ENCODE measurements at places on chromosomes 11 and 22.

DNA sequence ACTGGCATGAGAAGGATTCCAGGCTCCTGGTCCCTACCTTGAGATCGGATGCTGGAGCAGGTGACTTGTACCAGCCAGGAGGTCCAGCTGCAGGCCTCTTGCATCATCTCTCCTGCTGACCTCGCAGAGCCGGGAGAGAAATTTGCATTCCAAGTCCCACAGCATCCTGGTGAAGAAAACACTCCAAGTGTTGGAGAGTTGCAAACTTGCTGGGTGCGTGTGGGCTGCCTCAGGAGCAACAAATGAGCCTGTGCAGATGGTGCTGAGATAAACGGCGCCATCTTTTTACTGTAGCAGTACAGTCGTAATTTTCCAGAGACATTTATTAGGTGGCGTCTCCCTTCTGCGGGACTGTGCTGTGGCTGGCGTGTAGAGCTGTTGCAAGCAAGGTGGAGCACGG, 32.1 kb upstream of the ZBTB16 start:
- DNase-seq = no peak

DNA sequence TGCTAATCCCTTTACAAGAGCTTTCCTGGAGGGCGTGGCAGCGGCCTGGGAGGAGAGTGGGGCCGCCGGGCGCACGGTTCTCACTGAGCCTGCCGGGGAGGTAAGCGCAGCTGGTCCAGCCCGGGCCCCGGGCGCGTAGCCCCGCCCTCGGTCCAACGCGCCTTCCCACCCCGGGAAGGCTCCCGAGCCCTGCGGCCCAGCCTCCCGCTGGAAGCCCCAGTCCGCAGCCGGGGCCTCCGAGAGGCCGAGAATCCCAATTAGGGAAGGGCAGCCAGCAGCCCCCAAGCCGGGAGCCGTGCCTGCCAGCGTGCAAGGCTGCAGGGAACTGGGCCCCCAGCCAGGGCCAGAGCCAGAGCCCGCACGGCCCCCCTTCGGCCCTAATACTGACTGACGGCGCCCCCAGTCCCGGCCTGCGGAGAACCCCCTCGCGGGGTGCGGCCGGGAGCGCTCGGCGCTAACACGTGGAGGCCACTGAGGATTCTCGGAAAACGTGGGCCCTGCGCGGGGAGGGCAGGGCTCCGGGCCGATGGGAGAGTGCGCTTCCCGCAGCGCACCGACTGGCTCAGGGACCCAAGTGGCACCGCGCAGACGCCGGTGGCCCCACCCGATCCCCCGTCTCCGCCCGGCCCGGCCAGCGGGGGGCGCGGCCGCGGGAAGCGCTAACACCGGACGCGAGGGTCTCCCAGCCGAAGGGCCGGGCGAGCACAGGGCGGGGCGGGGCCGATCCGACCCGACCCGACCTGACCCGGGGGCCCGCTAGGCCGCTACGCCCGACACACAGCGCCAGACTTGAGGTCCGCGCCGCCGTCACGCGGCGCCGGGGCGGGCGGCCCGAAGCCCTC, 5.7 kb downstream of the ZFTA start:
- no peak for DNase-seq

DNA sequence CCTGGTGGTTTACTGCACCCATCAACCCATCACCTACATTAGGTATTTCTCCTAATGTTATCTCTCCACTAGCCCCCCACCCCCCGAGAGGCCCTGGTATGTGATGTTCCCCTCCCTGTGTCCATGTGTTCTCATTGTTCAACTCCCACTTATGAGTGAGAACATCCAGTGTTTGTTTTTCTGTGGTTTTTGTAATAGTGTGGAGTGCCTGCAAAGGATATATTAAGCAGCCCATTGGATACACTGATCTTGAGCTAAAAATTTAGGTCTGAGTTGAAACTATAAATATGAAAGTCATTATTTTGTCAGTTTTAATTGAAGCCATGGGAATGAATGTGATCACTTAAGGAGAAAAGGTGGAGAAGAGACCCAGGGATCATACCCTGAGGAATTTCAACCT, 23.0 kb downstream of the MRPL48 start:
- no peak for DNase-seq

- no peak for DNase-seq
These were observed 47.7 kb upstream of the DBX1 start for GRCh38 chr11:20207781-20208621.

DNA sequence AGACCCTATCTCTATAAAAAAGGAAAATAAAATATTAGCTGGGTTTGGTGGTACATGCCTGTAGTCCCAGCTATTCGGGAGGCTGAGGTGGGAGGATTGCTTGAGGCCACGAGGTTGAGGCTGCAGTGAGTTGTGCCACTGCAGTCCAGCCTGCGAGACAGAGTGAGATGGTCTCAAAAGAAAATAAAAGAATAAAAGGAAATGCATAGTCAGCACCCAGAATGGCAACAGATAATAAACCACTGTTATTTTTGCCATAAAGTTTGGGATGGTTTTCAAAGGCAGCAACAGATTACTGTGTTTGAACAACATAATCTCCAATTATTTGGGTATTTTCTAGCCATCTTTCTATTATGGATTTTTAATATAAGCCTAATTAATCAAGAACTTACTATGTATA, 61.9 kb downstream of the ATG16L2 start:
- no peak for DNase-seq

DNA sequence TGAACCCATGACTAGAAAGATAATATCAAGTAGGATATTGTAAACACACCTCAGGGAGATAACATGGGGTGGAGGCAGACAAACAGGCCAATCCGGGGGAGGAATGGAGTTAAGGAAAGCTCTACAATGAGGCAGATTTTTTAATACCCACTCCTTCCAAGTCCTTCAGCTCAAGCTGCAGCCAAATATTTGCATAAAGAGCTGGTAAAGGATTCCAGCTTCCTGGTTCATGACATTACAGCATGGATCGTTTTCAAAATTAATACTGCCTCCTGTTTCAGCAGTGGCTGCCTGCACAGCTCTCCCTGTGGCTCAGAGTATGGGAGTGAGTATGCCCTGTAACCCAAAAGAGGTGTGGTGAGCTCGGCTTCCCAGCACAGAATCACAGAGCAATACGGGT, 5.1 kb downstream of the POU2AF3 start:
- no peak for DNase-seq

- no peak for DNase-seq
These were observed 6.0 kb upstream of the SLC35C1 start for GRCh38 chr11:45798793-45799441.

DNA sequence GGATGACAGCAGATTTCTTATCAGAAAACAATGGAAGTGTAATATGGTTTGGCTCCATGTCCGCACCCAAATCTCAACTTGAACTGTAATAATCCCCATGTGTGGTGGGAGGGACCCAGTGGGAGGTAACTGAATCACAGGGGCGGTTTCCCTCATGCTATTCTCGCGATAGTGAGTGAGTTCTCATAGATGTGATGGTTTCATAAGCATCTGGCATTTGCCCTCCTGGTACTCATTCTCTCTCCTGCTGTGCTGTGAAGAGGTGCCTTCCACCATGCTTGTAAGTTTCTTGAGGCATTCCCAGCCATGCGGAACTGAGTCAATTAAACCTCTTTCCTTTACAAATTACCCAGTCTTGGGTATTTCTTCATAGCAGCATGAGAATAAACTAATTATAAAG, 81.0 kb upstream of the SCUBE2 start:
- DNase-seq = no peak

- DNase-seq = no peak
These were observed 89.2 kb downstream of the FAT3 start for GRCh38 chr11:92313784-92314183.

DNA sequence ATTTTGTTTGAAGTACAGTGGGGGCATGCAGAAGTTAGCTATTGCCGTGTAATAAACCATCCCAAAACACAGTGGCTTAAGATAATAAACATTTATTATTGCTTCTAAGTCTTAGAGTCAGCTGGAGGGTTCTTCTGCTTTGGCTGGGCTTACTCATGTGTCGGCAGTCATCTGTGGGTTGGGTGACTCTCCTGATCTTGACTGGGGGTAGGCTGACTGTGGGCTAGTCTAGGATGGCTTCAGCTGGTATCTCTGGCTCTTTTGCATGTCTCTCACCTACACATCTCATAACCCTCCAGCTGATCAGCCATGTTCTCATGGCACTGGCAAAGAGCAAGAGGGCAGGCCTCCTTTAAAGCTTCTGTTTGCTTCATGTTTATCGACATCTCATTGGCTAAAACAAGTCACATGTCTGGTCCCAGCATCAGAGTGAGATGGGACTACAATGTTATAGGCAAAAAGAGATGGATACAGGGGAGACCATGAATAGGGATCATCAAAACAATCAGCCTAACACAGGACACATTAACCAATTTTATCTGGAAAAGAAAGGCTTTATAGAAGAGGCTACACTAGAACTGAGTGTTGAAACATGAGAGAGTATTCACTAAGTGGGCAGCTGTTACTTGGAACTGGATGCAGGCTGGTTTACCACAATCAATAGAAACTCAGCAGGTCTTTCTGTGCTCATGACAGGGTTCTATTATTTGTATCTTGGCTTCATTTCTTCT, 5.1 kb downstream of the LRRC51 start:
- DNase-seq = no peak

- peak; percentile 65 for DNase-seq
These were observed 27.6 kb downstream of the PLEKHA7 start for GRCh38 chr11:16986434-16987204.

DNA sequence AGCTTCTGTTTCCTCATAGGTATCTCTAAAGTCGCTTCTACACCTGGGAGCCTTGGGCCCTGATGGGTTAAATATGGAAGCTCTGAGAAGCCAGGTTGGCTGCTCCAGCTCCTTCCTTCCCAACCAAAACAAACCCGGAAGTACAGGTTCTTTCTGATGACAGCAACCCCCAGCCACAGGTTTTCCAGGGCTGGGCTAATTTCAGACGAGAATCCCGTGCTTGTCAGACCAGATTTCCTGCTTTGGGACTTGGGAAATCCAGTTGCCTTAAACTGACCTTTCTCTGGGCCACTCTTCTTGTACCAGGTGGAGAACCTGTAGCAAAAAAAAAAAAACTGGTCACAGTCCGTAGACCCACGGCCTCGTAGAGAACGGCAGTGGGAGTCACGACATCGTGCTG, 51.9 kb downstream of the RBX1 start:
- DNase-seq = no peak

- no peak for DNase-seq
These were observed 68.4 kb upstream of the SORL1 start for GRCh38 chr11:121383716-121384115.

GRCh38 chr22:39215426-39216142, 29.2 kb downstream of the PDGFB start:
- no peak for DNase-seq

- no peak for DNase-seq
These were observed 19.1 kb downstream of the CDC45 start for GRCh38 chr22:19498866-19499190.

- DNase-seq = no peak
These were observed 72.7 kb downstream of the FEZ1 start for GRCh38 chr11:125423247-125423849.

- no peak for DNase-seq
These were observed 10.9 kb downstream of the PHLDB1 start for GRCh38 chr11:118618115-118618990.
